ENCODE measurements at places on chromosomes 7 and 10.

GRCh38 chr10:43373461-43373860 is 2.0 kb downstream of the FXYD4 start:
- no peak for DNase-seq

GRCh38 chr10:44045020-44045419 is 339.9 kb downstream of the CXCL12 start:
- DNase-seq, result no peak

DNA sequence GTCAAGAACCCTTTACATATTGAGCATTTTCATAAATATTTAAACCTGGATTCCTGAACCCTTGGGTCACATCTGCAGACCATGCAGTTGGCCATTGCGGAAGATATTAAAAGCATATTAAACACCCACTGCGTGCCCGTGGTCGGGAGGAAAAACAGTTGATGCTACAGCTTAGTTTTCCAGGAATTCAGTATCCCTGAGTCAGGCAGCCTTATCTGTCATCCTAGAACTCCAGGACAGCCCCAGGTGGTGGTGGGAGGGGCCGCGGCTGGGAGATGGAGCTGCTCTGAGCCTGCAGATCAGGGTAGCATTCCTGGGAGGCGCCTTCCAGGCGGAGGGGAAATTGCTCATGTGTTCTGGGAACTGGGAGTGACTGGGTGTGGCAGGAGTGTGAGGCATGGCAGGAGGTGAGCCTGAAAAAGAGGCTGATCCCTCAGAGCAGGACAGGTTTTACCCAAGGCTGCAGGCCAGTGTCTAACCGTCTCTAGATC is 222.9 kb upstream of the SH2B2 start:
- DNase-seq, result no peak

GRCh38 chr7:68684246-68684839 is 913.9 kb upstream of the AUTS2 start:
- DNase-seq, result no peak

DNA sequence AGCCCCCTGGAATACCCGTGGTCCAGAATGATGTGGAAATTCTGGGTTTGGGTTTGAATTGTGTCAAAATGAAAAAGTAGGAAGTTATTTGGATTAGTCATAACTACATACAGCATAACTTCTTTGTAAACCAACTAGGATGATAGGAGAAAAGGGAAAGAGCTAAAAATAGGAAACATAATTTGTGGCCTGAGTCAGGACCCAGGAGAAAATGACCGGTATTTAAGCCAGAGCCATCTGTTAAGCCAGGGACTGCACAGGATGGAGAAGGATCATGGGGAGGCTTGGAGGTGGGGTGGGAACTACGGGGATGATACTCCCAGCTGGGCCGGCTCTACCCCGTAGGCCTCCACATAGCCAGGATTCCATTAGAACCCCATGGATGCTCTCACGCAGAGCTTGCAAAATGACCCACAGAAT is 98.6 kb downstream of the MYOF start:
- no peak for DNase-seq

DNA sequence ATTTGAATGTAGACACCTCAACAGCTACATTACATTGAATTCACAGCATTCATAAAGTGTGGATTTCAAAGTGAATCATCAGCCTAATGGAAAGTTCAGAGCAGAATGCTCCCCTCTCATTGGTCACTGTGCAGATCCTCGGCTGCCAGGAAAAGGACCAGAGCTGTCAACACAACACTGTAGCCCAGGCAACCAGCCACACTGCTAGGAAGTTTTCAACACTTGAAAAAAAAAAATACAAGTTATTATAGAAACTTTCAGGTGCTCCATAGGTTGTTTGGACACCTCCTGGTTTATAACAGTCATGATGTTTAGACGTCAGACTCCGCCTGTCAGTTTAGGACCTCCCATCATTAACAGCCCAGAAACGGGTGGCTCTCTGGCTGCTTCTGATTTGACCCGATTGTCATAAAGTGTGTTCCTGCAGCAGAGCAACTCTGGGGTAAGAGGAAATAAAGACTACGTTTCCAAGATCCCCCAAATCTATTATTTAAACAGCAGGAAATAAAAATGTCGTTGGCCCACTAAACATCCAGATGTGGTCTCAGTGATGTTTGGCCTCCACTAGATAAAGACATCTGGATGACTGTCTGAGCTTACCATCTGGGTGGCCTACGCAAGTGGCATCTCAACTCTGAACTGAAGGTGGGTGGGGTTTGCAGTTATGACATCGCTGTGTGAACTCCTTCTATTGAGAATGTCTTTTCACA is 117.4 kb downstream of the CABCOCO1 start:
- no peak for DNase-seq

GRCh38 chr10:17951868-17952371 is at the start of gene SLC39A12:
Gene SLC39A12 (plus strand): TSS chr10:17951918. CDS start chr10:17953277, 1,359 bp downstream.
- no peak for DNase-seq

Data from effector memory CD4-positive, alpha-beta T cell (primary cell).